ENCODE measurements at places on chromosomes 16 and 17.

- no peak for DNase-seq
Observed at GRCh38 chr16:11202260-11203091, 53.5 kb downstream of the SOCS1 start.

DNA sequence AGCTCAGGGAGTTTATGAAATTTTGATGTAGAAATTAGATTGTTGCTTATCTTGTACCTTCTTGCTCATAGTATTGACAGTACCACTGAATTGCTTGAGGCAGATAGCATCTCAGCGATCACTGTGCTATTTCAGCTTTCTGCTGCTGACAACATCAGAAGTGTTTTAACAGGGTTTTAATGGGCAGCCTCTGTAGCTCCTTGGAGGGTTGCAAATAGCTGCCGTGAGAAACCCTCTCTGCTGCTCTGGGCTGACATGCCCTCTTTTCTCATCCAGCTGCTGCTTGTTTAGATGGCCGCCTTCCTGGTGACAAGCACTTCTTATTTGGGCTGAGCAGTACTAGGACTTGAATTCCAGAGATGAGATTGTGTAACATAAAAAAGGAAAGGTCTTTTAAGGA is 180.2 kb upstream of the TBX2 start:
- no peak for DNase-seq

- DNase-seq = no peak
Observed at GRCh38 chr16:3645504-3646347, 8.8 kb upstream of the DNASE1 start.

DNA sequence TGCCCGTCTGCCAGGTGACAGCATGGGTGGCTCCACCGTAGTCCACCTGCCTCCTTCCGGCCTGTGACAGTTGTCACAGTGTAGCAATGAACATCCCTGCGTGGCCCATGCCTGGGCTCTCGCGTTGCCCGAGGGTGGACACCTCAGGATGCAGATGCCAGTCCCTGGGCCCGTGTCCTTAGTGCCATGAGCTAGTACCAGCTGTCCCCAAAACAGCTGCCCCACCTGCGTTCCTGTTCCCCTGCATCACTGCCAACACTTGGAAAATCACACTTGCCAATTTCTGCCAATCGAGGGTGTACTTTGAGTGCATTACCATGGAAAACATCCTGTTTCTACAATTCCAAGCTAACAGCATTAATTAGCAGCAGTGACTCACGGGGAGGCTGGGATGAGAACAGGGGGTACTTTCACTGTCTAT is 9.0 kb upstream of the C16orf95 start:
- DNase-seq = no peak

GRCh38 chr17:4365628-4366326 is 698 bp downstream of the UBE2G1 start:
- no peak for DNase-seq

DNA sequence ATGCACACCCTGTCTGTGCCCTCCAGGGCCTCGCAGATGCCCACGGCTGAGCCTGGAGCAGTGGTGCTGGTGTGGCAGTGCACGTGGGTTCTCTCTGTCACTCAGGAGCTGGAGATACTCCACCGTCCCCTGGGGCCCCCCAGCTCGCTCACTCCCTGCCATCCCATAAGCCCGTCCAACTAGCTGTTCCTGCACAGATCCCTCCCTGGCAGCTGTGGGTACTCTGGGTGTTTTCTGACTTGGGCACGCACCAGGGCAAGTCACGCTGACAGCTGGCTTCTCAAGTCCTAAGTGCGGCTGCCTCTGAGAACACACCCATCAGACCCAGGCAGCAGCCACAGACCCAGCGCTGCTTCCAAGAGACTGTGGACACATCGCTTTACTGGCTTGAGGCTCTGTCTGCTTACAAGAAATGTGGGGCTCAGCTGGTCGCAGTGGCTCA is 25.4 kb upstream of the ITGB4 start:
- DNase-seq = no peak

- DNase-seq = peak; percentile 43
Observed at GRCh38 chr16:30185683-30186421, 2.5 kb downstream of the CORO1A start.

- DNase-seq = no peak
Observed at GRCh38 chr17:72095316-72095715, 25.5 kb upstream of the SOX9 start.

DNA sequence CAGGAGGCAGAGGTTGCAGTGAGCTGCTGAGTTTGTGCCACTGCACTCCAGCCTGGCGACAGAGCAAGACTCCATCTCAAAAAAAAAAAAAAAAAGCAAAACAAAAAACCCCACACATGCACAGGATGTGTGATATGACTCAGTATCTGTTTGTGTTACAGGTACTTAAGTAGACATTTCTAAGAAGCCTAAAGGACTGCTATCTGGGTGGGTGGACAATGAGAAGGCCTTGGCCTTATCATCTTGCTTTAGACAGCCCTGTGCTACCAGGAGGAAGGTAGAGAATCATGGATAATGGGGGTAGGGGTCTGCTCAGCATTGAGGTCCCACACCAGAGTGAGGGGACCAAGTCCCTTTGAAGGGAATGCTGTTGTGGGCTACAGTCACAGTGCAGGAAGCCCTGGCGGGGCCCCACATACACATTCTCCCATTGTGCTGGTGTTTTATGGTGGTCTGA is 26.7 kb downstream of the PLD6 start:
- no peak for DNase-seq

GRCh38 chr16:87621976-87622713 is 19.8 kb downstream of the JPH3 start:
- no peak for DNase-seq

DNA sequence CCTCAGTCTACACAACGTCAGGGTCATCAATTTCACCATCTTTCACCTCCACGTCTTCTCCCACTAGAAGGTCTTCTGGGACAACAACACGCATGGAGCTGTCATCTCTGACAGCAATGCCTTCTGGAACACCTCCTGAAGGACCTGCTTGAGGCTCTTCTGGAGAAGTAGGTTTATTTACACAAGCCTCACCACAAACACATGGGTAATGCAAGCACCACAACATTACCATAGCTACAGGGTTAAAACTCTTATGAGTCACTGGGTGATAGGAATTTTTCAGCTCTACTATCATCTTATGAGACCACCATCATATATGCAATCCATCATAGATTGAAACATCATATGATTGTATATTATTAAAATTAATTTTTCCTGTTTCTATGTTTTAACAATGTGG is 215.4 kb downstream of the CHD9NB start:
- no peak for DNase-seq

DNA sequence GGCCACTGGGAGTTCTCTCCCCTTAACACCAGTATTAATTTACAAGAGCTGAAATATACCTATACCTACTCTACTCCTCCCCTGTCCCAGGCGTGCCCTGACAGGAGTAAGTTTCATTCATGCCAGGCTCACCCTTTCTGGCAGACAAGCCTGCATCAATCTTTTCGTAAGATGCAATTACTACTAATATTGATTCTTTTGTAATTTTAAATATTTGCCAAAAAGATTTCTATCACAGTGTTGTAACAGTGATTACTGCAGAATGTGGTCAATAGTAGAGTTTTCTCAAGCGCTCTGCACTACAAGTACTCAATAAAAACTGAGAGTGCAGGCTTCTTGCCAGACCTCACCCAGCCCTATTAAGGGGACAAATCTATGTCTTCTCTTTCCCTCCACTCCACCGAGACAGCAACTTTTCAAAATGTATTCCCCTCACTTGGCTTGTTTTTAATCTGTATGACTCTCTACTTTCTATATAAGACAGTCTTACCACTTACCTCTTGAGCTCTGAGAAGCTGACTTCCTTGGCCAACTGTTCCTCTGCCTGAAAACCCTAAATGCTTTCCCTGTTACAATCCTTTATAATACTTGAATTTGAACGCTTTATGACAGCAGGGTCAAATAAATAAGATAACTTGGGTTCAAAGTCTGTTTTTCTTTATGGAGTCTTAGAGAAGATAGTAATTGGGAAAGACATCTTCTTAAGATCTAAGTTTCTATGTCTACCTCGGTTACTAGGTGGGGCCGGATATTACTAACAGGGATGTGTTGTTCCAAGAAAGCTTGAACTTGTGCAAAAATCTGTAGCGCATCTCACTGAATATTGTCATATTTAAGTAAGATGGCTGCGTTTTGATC is at the start of gene TMIGD1:
Gene TMIGD1, minus strand, starts transcription at position 555 of the 858 bp plus-strand sequence. CDS start 1,924 bp downstream, outside the sequence.
- DNase-seq = no peak

DNA sequence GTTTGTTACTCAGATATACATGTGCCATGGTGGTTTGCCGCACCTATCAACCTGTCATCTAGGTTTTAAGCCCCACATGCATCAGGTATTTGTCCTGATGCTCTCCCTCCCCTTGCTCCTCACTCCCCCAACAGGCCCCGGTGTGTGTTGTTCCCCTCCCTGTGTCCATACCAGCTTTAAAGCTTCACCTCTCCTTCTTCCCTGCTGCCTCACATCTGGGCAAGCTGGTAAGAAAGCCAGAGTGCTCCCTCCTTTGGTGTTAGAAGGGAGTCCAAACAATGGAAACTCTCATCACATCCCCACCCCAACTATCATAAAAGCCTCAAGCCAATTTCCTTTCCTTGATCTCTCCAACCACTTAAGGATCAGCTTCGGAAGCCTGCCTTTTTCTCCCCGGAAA is 1115.6 kb upstream of the GOT2 start:
- no peak for DNase-seq

Measured in activated naive CD8-positive, alpha-beta T cell treated with anti-CD3 and anti-CD28 coated beads, Interleukin-2, amount 50 U/mL, for 16 hours (primary cell).